ENCODE measurements at places on chromosomes 12 and 14.

GRCh38 chr12:54351341-54351740 is 12.9 kb downstream of the GPR84 start:
- no peak for DNase-seq

- DNase-seq, result no peak
Measured at GRCh38 chr12:58803908-58804307, 116.4 kb downstream of the LRIG3 start.

DNA sequence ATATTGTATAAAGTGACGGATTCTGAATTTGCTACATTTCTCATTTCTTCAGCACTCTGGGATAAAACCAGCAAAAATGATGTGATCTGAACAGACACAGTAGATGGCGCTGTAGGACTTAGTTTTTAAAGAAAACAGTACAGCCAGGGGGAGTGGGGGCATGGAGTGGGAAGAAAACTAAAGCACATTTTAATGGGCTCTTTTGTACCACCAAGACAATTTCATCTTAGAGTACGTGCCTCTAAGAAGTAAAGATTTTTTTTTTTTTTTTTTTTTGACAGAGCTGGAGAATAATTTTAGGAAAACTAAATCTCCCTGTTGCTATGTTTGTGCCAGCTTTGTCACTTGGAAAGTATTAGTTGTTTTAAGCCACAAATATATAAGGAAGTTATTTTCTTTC is 124.4 kb downstream of the RAD51B start:
- peak; percentile 63 for DNase-seq

DNA sequence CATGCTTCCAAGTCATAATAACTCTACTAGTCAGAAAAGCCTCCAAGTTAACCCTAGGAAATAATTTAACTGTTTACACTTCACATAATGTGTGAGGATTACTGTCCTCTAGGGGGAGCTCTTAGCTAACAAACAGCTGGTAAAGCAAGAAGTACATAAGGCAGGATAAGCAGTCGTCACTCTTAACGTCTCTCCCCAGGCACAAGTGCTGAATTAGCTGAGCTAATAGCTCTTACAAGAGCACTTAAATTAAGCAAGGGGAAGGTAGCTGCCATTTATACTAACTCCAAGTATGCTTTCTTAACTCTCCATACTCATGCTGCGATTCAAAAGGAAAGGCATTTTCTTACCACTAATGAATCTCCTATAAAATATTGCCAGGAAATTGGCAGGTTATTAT is 79.3 kb upstream of the TSPAN11 start:
- peak; percentile 76 for DNase-seq

DNA sequence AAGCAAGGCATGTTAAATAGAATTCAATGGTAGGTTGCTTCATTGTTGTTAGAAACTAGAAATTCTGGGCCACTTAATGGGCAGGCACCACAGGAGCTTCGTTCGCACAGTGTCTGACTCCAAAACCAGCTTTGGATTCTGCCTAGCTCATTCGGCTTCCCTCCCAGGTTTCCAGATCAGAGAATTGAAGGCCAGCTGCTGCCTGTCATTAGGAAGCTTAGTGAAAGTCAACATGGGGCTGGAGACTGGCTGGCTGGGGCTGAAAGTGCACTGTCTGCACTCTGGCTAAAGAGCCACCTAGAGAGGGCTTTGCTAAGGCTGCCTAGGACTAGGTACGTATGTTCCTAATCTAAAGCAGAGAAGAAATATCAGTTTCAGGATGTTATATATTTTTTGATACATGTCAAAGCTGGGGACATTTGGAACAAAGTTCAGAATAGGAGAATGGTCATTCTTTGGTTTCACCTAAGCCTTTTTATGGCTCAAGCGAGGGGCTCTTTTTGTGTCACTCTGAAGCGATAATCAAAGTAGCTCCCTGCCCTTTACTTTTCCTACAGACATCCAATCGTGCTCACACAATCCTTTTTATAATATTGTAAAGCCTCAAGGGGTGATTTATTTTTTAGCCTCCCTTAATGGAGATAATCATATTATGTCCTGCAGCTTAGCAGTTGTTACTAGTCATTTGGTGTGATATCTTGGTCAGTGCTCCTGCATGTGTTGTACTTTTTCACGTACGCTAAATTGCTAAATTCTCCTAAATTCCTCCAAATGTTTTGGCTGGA is 238.5 kb upstream of the NAV3 start:
- DNase-seq, result no peak

DNA sequence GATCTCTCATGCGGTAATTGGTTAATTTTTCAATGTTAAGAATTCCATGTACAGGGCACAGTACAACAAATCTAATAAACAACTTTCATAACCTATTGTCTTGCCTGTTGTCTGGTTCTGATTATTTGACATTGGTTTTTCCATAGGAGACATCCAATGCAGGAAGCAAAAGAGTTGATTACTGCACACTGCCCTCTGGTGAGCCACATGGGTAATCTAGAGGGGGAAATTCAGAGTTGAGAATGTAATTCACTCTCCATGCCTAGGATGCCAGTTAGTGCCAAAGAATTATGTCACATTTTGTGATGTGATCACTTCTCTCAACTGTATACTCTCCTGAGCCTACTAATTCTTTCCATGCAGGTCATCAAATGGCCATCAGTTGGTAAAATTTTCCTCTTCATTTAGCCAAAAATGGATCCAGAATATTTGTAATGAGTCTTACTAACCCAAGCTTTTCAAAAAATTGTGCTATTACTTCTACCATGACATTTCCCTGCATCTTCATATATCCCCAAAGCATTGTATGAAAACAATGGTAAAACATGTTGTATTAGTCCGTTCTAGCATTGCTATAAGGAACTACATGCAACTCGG is 17.7 kb upstream of the CCDC91 start:
- no peak for DNase-seq

GRCh38 chr12:51027342-51027835 is 1.2 kb upstream of the SLC11A2 start:
- DNase-seq, result no peak

- DNase-seq, result no peak
Measured at GRCh38 chr12:108911915-108912314, 32.0 kb downstream of the DAO start.

- DNase-seq, result no peak
Measured at GRCh38 chr14:91284791-91285548, 40.5 kb upstream of the GPR68 start.

DNA sequence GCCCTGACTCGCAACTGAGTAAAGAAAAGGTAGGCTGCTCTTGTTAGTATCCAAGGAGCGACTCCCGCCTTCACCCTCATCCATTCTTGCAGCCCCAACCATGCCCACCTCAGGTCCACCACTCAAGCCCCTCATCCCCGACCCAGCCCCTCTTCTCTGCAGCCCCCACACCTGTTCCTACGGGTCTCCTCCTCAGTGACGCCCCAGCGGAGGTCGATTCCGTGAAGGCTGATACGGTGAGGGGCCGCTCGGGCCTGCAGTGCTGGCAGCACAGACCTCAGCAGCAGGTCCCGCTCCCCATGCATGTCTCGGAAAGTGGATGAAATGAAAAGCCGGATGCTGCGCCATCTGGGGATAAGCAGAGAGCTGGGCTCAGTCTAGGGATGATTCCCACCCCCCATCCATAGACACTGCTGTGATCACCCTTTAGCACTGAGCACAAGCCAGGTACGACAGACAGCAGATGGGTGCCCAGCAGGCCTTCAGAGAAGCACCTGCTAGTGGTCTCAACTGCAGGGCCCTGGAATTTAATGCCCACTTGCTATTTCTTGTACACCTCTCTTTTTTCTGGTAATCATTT is 26.9 kb downstream of the TEP1 start:
- DNase-seq, result no peak

GRCh38 chr12:47032644-47033043 is 46.8 kb upstream of the PCED1B start:
- peak; percentile 72 for DNase-seq

DNA sequence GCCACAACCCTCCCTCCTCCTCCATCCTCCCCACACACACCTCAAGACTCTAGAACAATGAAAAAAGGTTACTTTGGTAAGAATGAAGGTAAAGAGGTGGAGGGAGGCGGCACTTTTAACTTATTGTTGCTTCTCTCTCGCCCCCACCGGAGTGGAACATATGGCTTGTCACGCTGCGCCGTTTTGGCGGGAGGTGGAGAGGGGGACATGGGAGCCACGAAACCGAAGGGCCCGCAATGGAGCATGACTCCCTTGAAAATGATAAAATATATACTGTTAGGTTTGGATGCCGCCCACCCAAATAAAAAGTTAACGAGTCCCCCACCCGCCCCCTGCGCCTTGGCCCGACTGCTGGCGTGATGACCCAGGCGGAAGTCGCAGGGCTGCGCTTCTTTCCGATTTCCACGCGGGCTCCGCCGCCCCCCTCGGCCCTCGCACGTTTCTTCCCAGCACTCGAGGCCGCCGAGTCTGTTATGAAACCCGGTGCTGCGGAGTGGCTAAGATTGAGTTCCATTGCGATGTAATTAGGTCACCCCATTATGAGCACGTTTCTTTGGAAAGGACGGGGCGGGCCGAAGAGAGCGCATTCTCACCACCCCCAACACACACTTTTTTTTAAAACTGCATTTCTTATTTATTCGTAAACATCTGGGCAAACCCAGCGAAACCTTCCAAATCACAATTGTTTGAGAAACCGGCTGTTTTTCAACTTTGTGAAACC is 1.4 kb upstream of the ZFP36L1 start:
- DNase-seq, result peak; percentile 76

- no peak for DNase-seq
Measured at GRCh38 chr12:45354399-45354798, 138.5 kb downstream of the ANO6 start.

DNA sequence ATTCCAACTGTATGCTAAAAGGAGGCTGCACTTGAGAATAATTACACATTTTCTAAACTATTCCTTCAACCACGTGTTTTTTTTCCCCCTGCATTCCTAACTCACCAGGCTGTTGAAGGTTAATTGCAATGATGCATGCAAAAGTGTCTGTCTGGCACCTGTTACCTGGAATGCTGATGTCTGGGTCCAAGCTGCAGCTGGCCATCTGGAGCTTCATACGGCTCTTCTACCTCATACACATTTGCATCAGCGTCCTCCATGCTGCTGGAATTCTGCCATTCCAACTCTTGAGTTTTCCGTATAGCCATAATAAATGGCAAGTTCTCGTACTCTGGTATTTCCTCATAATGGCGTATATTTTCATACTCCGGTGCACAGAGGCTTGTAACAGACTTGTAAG is 8.6 kb downstream of the FGD6 start:
- no peak for DNase-seq

DNA sequence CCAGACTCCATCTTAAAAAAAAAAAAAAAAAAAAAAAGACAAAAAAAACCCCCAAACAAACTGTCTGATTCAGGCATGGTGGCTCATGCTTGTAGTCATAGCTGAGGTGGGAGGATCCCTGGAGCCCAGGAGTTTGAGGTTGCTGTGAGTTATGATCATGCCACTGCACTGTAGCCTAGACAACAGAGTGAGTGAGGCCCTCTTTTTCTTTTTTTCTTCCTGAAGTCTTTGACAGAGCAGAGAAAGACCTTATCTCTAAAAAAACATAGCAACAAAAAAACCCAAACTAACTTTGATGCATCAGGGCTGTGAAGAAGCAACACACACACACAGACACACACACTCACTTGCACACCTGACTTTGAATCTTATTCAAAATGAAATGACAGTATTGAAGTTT is 7.7 kb upstream of the AMN1 start:
- peak; percentile 89 for DNase-seq
